ENCODE measurements at places on chromosomes 16 and 17. TPM values are rescaled to one million over a fixed set of nuclear protein-coding genes. Genes with fewer than 3 reads are reported as not detected.

GRCh38 chr17:72875361-72875760 lies 217.1 kb downstream of the SLC39A11 start:
- no peak for DNase-seq

DNA sequence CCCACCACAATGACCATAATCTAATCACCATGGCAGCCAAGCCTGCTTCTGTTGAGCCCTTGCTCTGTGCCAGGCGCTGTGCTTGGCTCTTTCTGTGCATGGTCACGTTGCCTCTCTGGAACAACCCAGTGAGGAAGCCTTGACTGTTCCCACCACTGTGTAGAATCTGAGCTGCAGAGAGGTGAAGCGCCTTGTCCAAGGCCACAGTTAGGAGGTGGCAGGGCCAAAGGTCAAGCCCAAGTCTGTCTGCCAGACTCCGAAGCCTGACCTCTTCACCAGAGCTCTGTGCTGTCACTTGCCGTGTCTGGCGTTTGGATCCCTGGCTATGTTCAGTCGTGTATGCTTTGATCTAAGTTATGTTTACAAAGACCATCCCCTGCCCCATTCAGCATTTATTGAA lies 10.5 kb downstream of the CLEC16A start:
- DNase-seq = peak; percentile 19

- no peak for DNase-seq
These were observed 19.3 kb downstream of the ITGAL start for GRCh38 chr16:30491744-30492308.

DNA sequence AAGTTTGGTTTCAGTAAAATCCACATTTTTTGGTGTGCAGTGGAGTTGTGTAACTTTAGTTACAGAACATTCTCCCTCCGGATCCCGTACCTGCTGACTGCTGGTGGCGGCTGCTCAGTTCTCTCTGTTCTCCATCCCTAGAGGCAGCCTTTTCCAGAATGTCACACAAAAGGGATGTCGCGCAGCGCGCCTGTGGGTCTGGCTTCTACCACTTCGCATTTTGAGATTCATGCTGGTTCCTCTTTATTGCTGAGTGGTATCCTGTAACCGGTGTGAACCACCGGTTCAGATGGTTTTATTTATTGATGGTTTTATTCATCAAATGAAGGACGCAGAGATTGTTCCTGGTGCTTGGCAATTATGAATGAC lies 981 bp upstream of the CEP131 start:
- DNase-seq = no peak

DNA sequence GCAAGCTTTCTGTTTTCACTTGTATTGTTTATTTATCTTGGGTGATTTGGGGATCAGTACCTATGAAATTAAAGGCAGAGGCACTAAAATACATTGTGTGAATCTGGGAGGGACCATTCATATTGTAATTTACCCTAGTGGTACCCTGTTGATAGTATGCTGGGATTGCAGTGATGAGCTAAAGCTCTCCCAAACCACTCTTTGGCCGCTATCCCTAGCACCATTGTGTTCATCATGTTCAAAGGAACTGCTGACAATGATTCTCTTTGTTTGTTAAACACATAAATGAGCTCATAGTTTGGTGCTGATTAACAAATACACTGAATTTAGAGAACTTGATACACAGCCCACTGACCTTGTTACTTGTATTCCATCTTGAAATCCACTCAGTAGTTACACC lies 1469.8 kb downstream of the CDH11 start:
- DNase-seq = no peak

DNA sequence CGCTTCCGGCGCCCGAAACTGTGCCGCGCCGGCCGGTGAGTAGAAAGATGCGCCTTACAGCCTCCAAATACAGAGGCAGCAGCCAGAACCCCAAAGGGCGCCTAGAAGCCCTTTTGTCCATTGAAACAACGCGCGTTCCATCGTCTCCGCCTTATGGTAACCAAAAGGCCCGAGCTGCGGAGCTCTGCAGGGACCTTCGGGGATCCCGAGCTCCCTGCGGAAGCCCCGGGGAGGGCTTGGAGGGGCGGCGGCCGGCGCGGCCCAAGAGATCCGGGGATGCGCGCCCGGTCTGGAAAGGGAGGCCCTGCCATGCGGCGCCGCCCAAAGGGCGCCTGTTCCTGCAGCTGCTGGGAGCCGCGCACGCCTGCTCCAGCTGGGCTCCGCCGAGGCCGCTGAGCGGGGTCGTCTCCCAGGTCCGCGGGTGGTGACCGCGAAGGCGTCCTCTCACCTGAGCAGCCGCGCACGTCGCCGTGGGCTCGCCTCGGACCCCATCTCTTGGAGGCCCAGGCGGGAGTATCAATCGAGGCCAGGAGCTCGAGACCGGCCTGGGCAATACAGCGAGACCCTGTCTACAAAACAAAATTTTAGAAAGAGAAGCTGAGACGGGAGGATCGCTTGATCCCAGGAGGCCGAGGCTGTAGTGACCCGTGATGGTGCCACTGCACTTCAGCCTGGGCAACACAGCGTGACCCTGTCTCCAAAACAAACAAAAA lies 742 bp upstream of the FBXO31 start:
- DNase-seq = peak; percentile 65

GRCh38 chr17:42058063-42058462 lies 7.7 kb upstream of the C17orf113 start:
- no peak for DNase-seq

DNA sequence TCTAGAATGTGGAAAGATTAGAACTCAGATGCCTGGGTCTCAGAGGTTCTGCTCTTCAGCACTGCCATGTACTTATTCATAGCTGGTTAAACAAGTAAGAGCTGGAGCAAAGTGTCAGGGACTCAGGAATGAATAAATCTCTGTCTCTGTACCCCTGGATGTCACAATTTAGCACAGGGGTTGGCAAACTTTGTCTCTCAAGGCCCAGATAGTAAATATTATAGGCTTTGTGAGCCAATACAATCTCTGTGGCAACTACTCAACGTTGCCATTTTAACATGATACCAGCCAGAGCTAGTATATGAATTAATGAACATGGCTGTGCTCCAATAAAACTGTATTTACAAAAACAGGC lies 220.3 kb upstream of the MON1B start:
- no peak for DNase-seq

- no peak for DNase-seq
These were observed 4.1 kb downstream of the ZNF688 start for GRCh38 chr16:30567160-30567990.

DNA sequence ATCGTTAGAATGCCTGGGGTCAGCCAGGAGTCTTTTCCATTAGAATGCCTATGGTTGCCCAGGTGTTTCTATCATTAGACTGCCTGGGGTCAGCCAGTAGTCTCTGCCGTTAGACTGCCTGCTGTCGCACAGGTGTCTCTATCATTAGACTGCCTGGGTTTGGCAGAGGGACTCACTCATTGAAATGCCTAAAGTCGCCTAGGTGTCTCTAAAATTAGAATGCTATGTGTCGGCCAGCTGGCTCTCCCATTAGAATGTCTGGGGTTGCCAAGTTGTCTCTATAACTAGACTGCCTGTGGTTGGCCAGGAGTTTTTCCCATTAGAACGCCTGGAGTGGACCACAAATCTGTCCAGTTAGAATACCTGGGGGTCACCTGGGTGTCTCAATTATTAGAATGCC lies 2266.5 kb downstream of the TP53TG3F start:
- no peak for DNase-seq

The EVPLL gene
- not detected for total RNA-seq

The C16orf96 gene
- total RNA-seq = 0.08 TPM

The CENPV gene
- total RNA-seq = 10.4 TPM

The UTS2R gene
- 0.88 TPM for total RNA-seq

The GPR142 gene
- total RNA-seq = not detected

Measured in heart left ventricle (tissue), 16 donors.